ENCODE measurements at places on chromosomes 6 and 20.
A peak's percentile ranks its signal among the peaks of the same experiment; 100 is the strongest.

DNA sequence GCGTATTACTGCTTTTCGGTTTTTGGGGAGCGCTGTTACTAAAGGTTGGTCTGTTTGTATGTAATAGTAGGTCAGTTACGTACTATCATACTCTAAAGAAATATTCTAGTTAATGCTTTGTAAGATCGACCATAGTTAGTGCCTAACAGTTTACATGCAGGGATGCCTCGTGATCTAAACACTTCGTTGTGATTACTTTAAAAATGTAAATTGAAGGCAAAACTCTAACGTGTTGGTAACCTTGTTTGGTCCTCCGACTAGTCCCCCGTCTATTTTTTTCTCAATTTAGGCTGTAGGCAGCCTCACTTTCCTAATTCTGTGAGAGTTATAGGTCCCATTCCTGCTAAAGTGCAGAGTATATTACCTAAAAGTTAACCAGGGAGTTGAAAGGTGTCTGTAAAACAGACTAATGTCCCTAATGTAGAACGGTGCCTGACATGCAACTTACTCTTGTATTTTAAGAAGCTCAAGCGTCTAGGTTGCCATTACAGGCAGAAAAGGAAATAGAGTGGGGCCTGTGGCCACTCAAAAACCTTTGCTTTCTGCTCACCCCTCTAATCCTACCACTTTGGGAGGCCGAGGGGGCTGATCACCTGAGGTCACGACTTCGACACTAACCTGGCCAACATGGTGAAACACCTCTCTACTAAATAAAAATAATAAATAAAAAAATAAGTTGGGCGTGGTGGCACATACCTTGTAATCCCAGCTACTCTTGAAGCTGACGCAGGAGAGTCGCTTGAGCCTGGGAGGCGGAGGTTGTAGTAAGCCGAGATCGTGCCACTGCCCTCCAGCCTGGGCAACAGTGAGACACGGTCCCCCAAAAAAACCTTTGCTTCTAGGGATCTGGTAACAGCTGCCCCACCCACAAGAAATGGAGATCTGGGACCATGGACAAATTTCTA lies 37.8 kb downstream of the HFE start:
- DNase-seq: no peak

DNA sequence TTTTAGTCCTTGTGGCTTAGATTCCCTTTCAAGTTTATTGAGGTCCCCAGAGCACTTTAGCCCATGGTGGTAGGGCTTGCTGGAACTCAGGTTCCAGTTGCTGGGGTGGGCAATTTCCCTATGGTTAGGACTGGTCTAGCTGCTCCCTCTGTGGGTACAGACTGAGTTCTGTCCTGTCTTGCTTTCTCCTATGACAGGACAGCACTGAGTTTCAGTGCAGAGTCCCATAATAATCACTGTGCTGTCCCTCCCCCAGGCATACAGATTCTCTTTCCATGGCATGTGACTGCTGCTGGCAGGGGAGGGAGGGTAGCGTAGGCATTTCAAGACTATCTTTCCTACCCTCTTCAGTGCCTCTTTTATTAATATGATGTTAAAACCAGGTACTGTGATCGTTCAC lies 17.1 kb upstream of the ERVFRD-1 start:
- no peak for DNase-seq

- no peak for DNase-seq
Measured at GRCh38 chr6:38348371-38348770, 291.4 kb downstream of the BTBD9 start.

GRCh38 chr20:38201356-38201755 lies 36.3 kb upstream of the TGM2 start:
- no peak for DNase-seq

GRCh38 chr20:44459271-44459670 lies 16.4 kb upstream of the TTPAL start:
- DNase-seq: no peak

DNA sequence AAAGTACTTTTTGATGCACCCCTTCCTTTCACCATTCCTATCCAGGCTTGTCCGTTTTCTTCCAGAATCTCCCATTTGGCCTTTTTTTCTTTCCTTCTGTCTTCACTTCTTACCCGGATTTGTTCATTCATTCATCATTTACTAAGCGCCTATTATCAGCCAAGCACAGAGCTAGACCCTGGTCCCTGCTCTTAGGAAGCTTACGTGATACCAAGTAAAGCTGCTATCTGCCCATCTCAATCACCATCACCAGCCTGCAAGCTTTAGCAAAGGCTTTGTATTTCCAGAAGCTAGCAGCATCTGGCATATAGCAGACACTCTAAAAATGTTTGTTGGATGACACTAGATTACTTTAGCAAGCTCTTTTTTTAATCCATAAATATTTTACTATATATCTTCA lies 4.8 kb downstream of the NDRG3 start:
- no peak for DNase-seq

- no peak for DNase-seq
Measured at GRCh38 chr6:116536216-116536621, 9.3 kb downstream of the TRAPPC3L start.

DNA sequence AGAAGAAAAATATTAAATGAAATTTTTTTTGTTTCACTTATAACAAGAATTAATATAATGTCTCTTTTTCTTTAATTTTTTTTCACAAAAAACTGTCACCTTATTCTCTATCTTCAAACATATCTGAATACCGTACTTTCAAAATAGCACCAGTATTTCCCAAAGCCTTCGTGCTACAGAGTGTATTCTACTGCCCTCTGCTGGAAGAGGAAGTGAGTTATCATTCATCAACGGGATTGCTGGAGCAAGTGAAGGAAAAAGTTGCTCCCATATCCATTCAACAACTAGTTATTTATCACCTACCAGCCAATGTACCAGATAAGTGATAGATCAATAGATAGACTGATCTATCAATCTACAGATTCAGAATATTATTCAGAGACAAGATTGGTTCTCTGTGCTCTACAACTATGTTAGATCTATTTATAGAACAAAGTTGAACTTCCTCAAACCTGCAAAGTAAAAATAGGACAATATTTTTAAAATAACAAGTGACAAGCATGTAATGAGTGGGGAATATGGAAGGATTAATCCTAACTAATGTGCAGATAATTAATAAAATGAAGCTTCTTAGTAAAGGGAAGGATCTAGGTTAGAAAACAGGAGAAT lies 26.7 kb upstream of the TFAP2B start:
- peak; percentile 33 for DNase-seq

GRCh38 chr20:17671011-17671410 lies 11.0 kb downstream of the RRBP1 start:
- no peak for DNase-seq

DNA sequence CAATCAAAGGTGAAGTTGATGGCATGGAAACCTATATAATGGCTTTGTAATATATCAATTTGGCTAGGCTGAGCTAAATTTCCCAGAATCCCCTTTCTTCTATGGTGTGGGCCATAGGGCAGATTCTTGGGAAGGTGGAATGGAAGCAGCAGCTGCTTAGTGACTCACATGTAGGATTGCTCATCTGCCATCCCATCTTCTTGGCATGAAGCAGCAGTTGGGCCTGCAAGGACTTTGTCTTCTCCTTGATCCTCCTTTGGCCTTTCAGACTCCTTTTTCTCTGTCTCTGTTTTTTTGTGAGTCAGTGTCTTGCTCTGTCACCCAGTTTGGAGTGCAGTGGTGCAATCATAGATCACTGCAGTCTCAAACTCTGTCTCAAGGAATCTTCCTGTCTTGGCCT lies 52.6 kb upstream of the CEP162 start:
- no peak for DNase-seq

DNA sequence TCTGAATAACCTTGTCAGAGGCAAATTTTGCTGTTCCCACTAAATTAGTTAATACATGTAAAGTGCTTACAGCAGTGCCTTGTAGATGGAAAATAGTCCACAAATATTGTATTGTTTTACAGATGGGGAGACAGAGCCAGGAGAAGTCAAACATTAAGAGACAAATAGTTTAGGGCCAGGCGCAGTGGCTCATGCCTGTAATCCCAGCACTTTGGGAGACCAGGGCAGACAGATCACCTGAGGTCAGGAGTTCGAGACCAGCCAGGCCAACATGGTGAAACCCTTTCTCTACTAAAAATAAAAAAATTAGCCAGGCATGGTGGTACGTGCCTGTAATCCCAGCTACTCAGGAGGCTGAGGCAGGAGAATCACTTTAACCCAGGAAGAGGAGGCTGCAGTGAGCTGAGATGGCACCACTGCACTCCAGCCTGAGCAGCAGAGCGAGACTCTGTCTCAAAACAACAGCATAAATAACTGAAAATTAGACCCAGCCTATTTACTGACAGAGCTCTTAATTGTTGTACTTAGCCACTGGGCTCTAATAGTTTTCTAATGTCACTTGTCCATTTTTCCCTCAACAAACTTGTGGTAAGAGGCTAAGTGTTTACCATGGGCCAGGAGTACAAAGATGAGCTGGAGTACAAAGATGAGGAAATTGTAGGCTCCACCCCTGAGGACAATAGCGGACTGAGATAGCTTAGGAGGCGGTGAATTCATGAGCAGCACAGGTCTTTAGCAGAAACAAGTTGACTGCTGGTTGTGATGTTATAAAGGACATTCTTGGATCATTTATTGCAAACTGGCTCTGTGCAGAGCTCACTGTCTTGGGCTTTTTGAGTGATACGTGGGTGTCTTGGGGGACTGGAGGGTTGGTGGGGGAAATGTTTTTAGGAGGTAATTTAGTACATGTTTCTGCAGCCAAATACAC lies 6.4 kb downstream of the ZSWIM3 start:
- no peak for DNase-seq

DNA sequence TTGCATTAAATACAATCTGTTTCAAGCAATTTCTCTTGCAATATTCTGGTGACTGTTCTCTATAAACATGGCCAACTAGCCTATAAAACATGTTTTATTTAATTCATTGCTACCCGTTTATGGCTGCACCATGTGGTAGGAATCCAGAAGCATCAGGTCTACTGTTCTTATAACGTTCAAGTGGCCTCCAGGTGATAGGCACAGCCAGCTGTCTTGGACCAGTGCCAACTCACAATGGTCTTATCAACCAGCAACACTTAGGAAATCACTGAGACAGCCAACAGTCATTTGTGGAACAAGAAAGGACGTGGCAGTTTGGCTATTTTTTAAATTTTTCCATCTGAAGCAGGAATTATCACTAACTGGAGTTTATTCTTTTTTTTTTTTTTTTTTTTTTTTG lies 193.6 kb downstream of the NKAIN2 start:
- no peak for DNase-seq

GRCh38 chr6:28515676-28516075 lies at the start of gene GPX6:
Gene GPX6, minus strand, starts transcription at chr6:28515793. Its CDS starts 50 bp downstream, at chr6:28515743.
- no peak for DNase-seq

DNA sequence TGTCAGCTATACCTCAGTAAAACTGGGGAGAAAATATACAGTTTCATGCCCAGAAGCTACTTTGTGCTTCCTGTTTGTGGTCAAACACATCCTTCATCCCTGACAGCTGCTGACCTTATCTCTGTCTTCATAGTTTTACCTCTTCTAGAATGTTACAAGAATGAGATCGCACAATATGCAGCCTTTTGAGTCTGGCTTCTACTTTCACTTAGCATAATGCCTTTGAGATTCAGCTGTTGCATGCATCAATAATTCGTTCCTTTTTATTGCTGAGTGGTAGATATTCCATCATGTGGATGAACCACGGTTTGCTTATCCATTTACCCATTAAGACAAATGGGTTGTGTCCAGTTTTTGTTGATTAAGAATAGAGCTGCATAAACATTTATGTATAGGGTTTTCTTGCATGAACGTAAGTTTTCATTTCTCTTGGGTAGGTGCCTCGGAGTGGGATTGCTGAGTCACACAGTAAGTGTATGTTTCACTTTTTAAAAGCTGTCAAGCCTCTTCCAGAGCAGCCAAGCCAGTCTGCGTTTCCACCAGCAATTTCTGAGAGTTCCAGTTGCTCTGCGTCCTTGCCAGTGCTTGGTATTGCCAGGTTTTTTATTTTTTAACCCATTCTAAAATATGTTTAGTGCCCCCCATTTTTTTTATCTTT lies 86.6 kb upstream of the PAX1 start:
- DNase-seq: no peak

- DNase-seq: no peak
Measured at GRCh38 chr6:35798706-35799105, 1.6 kb upstream of the CLPS start.

GRCh38 chr6:80531681-80532619 lies 425.5 kb downstream of the BCKDHB start:
- no peak for DNase-seq

GRCh38 chr6:128754658-128755256 lies 128.2 kb upstream of the LAMA2 start:
- DNase-seq: no peak

GRCh38 chr6:44039839-44040350 lies 87.4 kb downstream of the MRPL14 start:
- no peak for DNase-seq

DNA sequence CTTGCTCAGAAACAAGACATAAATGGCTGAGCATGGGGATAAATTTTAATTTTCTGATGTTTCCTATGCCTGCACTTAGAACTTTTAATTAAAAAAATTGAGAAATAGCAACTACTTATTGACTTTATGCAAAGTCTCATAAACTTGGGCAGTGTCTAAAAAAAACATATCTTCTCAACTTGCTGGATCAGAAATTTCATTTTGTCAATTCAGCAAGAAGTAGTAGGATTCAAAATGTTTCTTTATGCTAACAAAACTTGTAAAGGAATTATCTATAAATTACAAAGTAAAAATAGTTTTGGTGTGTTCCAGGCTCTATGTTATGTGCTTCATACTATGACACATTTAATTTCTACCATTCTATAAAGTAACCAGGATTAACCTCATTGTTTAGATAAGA lies 562.2 kb upstream of the IMPG1 start:
- DNase-seq: no peak

Measured in NT2/D1 (cell line).